Fibroblast of lung (primary cell): ENCODE measurements at places on chromosomes 5 and 9. TPM values are rescaled to one million over a fixed set of nuclear protein-coding genes. Genes with fewer than 3 reads are reported as not detected.

LHX2 gene
- total RNA-seq = not detected in 2 replicates

SPATA31C1 gene
- not detected in 2 replicates for total RNA-seq

RNF130 gene
- total RNA-seq = 14.7 and 18.2 TPM in 2 replicates

BTNL8 gene
- not detected in 2 replicates for total RNA-seq

NDOR1 gene
- total RNA-seq = 2.6 and 3.1 TPM in 2 replicates

CCL27 gene
- total RNA-seq = 0.26 TPM in 1 of 2 replicates, not detected in the other

B4GALT1 gene
- total RNA-seq = 18.2 and 24.1 TPM in 2 replicates

FAM219A gene
- 3.3 and 5.3 TPM in 2 replicates for total RNA-seq

LHX6 gene
- total RNA-seq = not detected in 2 replicates

CDO1 gene
- total RNA-seq = 4.6 and 6.9 TPM in 2 replicates

IL33 gene
- 1.3 and 19.3 TPM in 2 replicates for total RNA-seq

DNA sequence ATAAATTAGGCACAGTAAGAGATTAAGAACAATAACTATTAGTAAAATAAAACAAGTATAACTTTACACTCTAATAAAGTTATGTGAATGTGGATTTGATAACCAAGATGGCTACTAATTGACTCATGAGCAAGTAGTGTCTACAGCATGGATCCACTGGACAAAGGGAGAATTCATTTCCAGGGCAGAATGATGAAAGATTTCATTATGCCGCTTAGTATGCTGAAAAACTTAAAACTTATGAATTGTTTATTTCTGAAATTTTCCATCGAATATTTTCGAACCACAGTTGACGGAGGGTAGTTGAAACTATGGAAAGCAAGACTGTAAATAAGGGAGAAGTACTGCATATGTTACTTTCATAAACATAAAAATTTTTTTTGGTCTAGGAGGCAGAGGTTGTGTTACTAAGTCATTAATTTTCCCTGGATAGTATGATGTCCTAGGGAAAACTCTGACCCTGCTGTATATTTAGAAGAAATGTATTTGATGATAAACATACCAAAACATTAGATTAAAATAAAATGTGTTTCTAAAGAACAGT, 24.9 kb upstream of the TARS1 start:
- DNase-seq = no peak

DNA sequence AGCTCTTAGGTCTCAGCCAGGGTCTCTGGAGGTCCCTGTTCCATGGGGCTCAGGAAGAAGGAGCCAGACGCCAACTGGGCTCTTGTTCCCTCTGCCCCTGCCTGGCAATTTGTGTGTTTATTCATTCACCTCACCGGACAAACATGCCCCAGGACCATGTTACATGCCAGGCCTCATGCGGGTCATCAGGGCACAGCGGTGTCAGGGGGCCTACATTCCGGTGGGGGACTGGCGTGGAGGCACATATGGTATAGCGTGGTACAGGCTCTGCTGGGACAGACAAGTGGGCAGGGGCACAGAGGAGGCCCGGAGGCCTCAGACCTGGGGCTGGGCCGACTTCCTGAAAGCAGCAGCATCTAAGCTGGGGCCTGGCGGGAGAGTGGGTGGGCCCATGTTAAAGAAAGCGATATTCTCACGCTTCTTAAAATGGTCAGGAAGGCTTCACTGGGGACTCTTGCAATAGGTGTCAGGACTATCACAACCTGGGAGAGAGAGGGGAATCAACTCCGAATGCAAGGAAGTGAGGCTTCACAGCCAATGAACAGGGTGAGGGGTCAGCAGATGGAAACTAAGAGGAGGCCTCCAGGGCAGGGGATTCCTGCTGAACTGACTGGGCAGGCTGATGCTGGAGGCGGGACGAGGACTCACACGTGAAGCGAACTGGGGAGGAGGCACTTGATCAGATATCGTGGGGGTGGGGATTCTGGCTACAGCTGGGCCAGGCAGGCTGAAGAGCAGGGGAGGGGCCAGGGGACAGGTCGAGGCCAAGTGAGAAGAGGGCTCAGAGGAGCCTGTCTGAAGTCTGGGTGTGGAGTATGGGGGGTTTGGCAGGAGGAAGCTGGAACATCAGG, 41.9 kb downstream of the NCS1 start:
- DNase-seq = peak; percentile 17

DNA sequence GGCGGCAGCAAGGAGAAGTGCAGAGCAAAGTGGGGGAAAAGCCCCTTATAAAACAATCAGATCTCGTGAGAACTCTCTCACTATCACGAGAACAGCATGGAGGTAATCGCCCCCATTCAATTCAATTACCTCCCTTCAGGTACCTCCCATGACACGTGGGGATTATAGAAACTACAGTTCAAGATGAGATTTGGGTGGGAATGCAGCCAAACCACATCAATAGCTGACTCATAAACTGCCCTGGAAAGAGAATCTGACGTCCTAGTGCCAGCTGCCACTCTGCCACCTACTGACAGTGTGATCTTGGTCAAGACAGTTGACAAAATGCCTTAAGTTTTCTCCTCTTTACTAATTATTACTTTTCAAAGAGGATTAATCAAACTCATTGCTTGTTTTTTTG, 128.3 kb downstream of the GPBP1 start:
- DNase-seq = peak; percentile 46

DNA sequence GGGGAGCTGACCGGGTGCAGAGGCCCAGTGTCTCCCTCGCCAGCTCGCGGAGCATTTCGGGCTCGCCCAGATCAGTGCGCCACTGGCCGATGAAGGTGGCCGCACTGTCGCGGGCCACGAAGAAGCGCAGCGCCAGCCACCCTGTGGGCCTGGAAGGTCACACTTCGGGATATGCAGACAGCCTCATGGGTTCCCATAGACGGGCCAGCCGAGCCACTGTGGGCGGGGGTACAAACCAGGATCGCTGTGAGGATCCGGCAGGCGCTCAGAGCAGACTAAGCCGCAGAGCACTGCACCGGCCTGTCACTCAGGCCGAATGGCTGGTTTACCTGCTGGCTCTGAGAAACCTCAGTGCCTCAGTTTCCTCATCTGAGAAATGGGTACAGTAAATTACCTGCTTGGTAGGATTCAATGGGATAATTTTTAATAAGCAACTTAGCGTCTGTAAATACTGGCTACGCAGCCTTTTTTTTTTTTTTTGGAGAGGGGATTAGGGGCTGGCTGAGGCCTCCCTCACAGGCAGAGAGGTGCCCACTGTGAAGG, 64.0 kb upstream of the IGFBPL1 start:
- no peak for DNase-seq

DNA sequence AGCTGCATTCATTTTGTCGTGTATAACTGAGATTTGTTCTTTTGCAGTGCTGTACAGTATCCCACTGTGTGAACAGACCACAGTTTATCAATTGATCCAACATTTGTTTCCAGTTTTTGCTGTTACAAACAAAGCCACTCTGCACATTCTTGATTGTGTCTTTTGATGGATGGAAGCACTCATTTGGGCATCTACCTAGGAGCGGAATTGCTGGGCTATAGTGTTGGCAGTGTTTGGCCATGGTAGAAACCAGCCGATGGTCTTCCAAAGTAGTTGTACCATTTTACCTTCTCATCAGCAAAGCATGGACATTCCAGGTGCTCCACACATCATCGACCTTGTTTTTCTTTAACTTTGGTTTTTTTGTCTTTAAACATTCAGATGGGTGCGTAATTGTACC, 77.7 kb downstream of the PSMB7 start:
- no peak for DNase-seq

DNA sequence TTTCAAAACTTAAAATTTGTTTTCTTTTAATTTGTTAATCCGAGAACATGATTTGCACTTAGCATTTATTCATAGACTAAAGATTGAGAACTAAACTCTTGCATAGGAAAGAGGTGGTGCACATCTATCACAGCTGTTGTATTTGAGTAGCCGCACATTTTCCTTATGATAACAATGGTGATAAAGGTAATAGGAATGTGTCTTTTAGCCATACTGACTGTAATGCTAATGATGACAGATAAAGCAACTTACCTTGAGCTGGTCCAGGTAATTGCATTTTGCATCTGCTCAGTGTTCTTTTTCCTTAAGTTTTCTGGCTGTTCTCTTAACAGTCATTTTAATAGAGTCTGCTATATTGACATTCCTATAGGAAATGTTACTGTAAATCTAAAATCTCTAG, 19.0 kb downstream of the PHAX start:
- peak; percentile 32 for DNase-seq

DNA sequence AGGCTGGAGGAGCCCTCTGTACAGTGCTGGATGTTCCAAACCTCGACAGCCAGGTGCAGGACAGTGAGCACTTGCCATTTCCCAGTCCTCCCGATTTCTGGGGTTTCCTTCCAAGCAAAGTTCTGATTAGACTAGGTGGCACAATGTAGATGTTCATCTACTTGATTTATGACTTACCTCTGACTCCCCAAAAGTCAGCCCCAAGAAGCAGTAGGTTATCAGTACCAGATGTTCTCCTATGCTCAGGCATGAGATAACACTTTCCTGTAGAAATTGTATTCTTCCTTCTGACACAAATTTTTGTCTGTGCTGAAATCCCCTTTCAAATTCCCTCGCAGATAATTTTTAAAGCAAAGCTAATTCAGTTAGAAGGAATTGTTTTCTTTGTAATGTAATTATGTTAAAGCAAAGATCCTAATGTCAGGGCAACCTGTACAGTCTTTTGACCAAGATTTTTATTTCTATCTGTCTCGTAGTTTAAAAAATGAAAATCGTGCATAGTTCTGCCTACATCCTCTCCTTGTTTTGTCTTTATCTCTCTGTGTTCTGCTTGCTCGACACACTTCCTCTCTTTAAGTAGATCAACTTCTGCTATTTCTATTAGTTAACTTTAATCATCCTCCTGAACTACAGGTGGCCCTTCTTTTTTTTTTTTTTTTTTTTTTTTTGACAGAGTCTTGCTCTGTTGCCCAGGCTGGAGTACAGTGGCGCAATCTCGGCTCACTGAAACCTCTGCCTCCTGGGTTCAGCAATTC, 102.4 kb upstream of the PJA2 start:
- DNase-seq = no peak

- no peak for DNase-seq
Measured at GRCh38 chr9:93657331-93658111, 81.1 kb downstream of the PHF2 start.

DNA sequence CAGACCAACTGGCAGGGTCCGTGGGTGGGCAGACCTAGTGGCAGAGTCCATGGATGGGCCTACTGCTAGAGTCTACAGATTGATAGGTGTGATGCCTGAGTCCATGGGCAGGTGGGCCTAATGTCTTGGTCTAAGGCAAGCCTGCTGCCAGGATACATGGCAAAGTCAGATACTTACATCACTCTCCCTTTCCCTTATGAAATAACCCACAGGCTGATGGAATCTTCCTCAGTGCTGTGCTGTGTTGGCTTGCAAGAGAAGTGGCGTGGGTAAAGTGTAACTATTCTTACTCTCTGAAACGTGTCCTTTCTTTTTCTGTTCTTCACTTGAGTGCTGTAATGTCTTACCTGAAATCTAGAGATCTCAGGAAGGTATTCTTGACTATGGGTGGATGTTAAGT, 67.3 kb upstream of the ADRB2 start:
- no peak for DNase-seq

DNA sequence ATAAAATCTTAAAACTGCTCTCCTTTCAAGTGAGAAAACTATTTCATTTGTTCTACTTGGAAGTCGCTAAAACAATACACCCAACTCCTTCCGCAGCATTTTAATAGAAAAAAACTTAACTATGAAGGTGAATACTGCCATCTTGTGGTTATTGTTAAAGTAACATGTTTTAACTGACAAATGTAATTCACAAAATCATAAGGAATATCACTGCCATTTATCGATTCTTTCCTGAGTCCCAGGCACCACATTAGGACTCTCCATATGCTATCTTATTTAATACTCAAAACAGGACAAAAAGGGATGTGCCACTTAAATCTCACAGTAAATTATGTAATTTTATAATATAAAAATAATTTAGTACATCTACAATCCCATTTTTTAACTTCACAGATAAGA, 130.5 kb upstream of the ITGA1 start:
- DNase-seq = peak; percentile 34

DNA sequence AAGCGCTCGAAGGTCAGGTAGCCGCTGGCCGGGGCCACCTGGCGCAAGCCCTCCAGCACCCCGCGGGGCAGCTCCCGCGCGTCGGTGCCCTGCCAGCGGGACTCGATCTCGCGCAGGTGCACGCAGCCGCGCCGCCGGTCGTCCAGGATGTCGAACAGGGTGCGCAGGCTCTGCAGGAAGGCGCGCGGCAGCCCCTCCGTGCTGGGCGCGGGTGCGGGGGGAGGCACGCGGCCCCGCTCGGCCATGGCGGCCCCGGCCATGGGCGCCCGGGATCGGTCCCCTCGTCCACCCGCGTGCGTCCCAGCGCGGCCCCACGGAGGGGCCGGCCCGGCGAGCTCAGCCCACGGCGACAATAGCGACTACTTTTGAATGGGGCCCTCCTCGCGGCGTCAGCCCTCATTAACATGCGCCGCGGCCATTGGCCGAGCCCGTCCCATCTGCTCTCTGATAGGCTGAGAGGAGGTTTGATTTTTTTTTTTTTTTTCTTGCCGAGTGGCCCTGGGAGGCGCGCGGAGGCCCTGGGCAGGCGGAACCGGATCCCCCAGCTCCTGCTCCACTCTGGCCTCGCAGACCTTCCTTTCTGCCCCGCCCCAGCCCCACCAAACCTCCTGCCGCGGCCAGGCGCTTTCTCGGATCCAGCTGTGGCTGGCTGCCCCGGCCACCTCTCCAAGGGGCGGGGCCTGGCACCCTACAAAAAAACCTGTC, at the start of gene SAPCD2:
Gene SAPCD2 (minus strand): TSS at position 357 of the 705 bp plus-strand sequence. CDS start 97 bp downstream, at position 260.
- peak; percentile 83 for DNase-seq

DNA sequence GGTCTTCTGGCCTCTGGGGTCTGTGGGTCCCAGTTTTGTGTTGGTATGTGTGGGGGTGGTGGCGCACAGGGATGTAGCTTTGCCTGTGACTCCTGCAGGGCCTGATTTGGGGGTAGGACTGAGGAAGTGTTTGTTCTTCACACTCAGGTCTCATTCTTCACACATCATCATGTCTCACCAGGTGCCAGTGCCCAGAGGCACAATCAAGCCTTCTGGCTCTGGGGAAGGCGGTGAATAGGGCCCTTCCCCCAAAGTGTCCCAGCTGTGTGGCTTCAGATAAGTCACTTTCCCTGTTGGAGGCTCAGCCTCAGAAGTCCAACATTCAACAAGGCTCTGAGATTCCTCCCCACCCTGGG, 5.1 kb downstream of the DBN1 start:
- DNase-seq = no peak

- peak; percentile 55 for DNase-seq
Measured at GRCh38 chr5:1801222-1801966, at the start of gene NDUFS6. NDUFS6 (plus strand) TSS chr5:1801407; CDS start chr5:1801418, 11 bp downstream.

- DNase-seq = no peak
Measured at GRCh38 chr5:644509-644908, 32.4 kb downstream of the CEP72 start.

GRCh38 chr5:123215929-123216702, 127.1 kb downstream of the PRDM6 start:
- no peak for DNase-seq

DNA sequence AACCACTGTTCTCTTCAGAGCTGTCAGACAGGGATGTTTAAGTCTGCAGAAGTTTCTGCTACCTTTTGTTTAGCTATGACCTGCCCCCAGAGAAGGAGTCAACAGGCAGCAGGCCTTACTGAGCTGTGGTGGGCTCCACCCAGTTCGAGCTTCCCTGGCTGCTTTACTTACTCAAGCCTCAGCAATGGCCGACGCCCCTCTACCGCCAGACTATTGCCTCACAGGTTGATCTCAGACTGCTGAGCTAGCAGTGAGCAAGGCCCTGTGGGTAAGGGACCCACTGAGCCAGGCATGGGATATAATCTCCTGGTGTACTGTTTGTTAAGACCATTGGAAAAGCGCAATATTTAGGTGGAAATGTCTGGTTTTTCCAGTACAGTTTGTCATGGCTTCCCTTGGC, 229.6 kb downstream of the TMEM167A start:
- DNase-seq = no peak

- peak; percentile 5 for DNase-seq
Measured at GRCh38 chr9:90000925-90001324, 396.1 kb downstream of the GADD45G start.
